ENCODE measurements at places on chromosomes 6 and 20.
A peak's percentile ranks its signal among the peaks of the same experiment; 100 is the strongest.

- DNase-seq = no peak
Measured at GRCh38 chr6:87315071-87315470, 7.3 kb upstream of the SMIM8 start.

GRCh38 chr20:54642864-54643667 is 167.7 kb downstream of the DOK5 start:
- no peak for DNase-seq

- peak; percentile 92 for DNase-seq
Measured at GRCh38 chr20:22374066-22374465, 210.3 kb downstream of the FOXA2 start.

DNA sequence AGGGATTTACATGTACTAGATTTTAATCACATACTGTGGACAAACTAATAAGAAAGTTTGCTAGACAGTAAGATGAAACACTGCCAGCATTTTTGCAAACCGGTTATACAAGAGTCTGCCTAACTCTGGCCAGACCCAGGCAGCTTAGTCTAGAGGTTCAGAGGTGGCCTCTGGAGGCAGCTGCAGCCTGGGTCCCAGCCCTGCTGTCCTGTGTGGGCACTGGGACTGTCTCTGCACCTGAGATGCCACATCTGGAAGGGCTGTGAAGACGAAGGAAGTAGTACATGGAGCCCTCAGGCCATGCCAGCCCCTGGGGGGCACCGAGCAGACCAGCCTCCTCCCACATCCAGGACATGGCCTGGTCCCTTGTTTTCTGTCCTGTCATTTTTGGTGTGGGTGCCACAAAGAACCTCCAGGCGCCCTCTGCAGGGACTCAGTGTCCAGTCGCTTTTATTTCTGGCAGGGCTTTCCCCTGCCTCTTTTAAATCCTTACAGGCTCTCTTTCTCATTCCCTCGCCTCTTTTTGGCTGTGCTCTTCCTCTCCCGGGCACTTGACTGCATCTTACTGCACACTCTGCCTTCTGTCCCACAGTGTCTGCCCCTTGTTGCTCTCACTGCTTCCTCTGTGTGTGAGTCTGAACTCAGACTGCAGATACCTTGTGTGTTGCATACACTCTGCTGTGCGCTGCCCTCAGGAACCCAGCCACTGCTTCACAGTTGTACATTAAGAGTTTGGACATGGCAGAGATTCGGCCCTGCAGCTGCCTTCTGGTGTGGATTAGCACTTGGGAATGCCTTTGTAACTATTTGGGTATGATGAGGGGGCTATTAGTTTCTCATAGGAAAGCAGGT is 216.7 kb downstream of the ZDHHC14 start:
- DNase-seq = peak; percentile 39

DNA sequence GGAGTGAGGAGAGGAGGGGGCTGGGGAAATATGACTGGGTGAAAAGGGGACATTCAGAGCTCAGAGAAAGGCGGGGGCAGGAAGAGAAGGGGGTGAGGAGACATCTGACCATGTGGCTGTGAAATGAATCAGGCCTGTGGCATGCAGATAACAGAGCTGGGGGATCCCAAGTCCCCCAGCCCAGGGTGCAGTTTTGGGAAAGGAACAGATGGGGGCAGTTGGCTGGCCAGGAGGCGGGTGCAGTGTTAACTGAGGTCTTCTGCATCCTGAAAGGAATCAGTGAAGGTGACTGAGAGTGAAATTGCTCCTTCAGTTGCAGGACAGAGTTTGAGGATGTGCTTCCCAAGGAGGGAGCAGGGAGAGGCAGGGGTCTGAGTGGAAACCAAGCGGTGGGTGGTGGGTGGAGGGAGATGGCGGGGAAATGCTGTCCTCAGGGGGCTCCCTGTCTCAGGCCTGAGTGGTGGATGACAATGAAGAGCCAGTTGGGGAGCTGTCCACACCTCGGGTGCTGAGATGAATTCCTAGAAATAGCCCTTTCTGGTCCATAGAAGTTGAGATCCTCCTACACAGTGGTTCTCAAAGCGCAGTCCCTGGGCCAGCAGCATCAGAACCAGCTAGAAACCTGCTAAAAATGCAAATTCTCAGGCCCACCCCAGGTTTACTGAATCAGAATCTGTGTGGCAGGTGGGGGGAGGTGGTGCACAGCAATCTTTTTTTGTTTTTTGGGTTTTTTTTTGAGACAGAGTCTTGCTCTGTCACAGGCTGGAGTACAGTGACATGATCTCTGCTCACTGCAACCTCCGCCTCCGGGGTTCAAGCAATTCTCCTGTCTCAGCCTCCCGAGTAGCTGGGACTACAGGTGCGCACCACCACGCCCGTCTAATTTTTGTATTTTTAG is 26.0 kb upstream of the CCDC167 start:
- no peak for DNase-seq

- no peak for DNase-seq
Measured at GRCh38 chr20:44464514-44464913, 11.2 kb upstream of the TTPAL start.

GRCh38 chr6:31528307-31528777 is 420 bp upstream of the MCCD1 start:
- DNase-seq = no peak

- DNase-seq = no peak
Measured at GRCh38 chr6:119240257-119241110, 109.1 kb downstream of the MAN1A1 start.

GRCh38 chr6:90100059-90100665 is 196.5 kb downstream of the BACH2 start:
- DNase-seq = no peak

DNA sequence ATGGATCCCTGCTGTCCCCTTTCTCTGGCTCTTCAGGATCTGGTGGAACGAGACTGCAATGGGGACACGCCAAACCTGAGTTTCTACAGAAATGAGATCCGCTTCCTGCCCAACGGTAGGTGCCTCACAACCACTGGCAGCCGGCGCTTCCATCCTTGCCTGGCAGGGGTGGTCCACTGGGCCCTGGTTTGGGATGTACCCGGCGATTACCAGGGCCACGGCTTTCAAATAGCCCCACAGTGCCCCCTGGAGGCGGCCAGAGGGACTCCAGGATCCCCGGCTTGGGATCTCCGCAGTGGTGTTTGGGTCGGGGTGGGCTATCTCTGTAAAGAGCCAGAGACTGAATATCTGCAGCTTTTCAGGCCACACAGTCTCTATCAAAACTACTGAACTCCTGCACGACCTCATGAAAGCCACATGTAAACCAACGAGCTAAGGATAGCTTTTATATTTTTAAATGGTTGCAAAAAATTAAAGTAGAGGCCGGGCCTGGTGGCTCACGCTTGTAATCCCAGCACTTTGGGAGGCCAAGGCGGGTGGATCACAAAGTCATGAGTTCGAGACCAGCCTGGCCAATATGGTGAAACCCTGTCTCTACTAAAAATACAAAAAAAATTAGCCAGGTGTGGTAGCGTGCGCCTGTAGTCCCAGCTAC is 3.7 kb downstream of the OGFR start:
- peak; percentile 51 for DNase-seq

GRCh38 chr20:2065099-2065498 is 36.5 kb upstream of the STK35 start:
- DNase-seq = no peak

DNA sequence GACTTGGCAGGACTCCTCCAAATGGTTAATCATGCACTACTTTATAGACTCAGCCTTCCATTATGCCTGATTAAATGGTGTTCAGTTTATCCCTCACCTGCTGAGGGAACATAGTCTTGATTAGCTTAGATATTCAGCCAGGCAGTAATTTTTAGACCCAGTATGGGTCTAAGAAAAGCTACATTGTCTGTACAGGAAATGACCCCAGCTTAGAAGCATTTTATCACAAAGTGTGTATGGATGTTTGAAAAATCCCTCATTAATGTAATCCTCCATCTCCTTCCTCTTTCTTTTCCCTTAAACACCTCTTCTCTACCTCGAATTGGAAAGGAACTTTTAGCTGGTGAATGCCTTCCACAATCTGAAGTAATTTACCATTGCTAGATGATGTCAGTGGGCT is 252.2 kb upstream of the BMP2 start:
- DNase-seq = no peak

DNA sequence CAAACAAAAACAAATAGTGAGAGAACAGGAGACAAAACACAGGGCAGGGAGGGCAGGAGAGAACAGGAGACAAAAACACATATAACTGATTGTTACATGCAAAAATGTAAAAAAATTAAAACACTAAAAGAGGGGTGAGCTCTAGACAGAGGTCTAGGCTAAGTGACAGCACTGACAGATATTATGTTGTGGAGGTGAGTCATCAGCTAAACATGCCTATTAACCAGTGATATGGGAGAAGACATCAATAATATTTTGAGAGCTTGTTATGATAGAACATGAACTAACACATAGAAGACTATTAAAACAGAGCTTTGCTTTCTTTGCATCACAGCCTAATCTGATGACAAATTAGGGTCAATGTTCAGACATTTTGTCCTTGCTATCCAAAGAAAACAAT is 972.7 kb downstream of the PRIM2 start:
- DNase-seq = no peak

DNA sequence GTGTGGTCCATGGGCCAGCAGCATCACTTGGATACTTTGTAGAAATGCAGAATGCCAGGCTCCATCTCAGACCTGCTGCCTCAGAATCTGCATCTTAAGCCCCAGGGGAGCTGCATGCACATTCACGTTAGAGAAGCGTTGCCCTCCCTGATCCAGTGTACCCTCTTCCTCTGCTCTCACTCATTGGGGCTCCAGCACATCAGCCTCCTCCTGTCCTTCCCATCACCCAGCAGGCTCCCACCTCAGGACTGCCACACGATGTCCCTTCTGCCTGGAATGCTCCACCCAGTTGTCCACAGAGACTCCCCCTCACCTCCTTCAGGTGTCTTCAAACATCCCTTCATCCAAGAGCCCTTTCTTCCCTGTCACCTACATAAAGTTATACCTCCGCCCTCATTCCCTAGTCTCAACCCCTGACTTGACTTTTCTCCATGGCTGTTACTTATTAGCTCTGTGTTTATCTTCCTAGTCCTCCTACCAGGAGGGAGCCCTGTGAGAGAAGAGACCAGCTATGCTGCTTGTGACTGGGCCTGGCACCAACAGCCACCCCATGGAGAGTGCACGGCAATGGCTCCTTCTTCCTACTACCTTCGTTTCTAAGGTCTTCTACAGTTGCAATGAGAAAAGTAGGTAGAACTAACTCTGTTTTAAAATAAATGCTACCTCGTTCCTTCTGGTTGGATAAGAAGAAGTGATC is 3.3 kb upstream of the ACSS1 start:
- DNase-seq = no peak

DNA sequence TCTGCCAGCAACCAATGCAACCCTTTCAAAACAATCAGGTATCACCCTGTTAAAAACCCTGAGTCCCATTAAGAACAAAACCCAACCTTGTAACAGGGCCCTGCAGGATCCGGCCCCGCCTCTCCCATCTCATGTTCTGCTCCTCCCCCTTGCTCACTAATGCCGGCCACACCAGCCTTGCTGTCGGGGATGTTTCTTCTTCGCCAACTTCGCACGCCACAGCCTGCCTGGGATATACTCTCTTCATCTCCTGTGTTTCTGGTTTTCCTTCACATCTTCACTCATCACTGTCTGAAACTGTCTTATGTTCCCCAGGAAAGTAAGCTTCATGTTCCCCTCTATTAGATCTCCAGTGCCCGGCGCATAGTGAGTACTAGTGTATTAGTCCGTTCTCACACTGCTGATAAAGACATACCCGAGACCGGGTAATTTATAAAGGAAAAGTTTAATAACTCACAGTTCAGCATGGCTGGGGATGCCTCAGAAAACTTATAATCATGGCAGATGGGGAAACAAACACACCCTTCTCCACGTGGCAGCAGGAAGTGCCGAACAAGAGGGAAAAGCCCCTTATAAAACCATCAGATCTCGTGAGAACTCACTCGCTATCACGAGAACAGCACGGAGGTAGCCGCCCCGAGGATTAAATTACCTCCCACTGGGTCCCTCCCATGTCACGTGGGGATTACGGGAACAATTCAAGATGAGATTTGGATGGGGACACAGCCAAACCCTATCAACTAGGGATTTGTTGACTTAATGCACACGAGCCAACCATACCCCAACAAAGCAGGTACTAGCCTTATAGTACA is 5.1 kb downstream of the TP53RK start:
- peak; percentile 80 for DNase-seq

- DNase-seq = no peak
Measured at GRCh38 chr6:30355281-30355680, 10.3 kb downstream of the RPP21 start.

DNA sequence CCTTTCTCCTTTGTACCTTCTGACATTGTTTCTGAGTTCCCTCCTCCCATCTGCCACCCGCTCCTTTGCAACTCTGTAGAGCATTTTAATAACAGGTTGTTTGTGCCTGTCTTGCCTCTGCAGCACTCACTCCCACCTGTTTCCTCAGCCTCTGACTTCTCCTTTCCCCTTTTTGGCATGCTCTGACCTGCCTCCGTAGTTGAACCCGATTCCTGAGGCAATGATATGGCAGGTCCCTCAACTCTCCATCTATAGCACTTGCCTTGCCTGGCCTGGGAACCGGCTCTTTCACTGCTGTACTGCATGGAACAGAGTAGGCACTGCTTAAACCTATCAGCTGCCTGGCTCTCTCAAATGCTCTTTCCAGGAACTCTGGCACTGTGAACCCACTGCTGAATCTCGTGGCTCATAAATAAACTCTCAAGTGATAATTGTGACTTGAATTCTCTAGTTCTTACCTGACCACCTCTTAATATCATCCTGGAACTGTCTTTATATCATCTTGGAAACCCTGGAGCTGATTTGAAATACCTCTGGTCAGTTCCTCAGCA is 50.3 kb downstream of the UTRN start:
- no peak for DNase-seq

- DNase-seq = no peak
Measured at GRCh38 chr20:62119115-62119514, 3.2 kb upstream of the LSM14B start.

GRCh38 chr6:72635636-72636035 is 13.8 kb downstream of the KCNQ5 start:
- DNase-seq = no peak

GRCh38 chr6:106883808-106884262 is 90.7 kb downstream of the CD24 start:
- peak; percentile 32 for DNase-seq

- no peak for DNase-seq
Measured at GRCh38 chr6:73409395-73409794, 14.8 kb downstream of the DDX43 start.

DNA sequence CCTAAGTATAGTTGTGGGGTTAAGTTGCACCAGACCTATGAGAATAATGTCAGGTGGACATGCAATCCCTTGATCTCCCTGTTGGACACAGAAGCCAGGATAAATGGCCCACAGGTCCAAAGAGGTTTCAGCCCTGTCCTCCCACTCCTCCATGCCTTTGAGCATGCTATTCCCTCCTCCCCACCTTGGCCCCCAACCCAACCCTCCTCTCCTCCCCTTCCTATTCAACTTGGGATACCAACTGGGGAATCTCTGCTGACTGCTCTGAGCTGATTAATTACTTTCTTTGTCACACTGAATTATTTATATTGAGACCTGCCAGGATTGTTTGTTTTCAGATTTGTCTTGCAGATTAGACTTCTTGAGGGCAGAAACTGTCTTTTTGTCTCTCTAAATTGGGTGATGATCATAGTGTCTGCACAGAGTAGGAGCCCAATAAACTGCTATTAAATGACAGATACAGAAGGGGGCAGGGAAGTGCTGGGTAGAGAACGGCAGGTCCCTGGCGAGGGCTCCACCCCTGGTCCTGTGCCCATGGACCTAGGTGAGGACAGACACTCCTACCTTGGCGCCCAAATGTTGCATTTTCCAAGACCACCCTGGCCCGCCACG is 120.9 kb downstream of the UNC5CL start:
- no peak for DNase-seq

Data from SHP77 (cell line).